ENCODE measurements at places on chromosomes 2 and 18.
A peak's percentile ranks its signal among the peaks of the same experiment; 100 is the strongest.

- DNase-seq: peak; percentile 61
These were observed 47.2 kb downstream of the VAPA start for GRCh38 chr18:9961041-9961440.

DNA sequence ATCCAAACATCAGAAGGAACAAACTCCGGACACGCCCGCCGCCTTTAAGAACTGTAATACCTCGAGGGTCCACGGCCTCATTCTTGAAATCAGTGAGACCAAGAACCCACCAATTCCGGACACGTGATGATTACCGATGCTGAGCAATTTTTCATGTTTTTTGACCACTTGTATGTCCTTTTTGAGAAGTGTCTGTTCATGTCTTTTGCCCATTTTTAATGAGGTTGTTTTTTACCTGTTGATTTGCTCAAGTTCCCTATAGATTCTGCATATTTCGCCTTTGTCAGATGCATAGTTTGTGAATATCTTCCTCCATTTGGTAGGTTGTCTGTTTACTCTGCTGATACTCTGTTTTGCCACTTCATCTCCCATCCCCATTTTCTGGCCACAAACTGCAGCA is 150.4 kb downstream of the IRS1 start:
- no peak for DNase-seq

GRCh38 chr2:216792222-216793021 is 67.4 kb downstream of the TNP1 start:
- DNase-seq: peak; percentile 12

DNA sequence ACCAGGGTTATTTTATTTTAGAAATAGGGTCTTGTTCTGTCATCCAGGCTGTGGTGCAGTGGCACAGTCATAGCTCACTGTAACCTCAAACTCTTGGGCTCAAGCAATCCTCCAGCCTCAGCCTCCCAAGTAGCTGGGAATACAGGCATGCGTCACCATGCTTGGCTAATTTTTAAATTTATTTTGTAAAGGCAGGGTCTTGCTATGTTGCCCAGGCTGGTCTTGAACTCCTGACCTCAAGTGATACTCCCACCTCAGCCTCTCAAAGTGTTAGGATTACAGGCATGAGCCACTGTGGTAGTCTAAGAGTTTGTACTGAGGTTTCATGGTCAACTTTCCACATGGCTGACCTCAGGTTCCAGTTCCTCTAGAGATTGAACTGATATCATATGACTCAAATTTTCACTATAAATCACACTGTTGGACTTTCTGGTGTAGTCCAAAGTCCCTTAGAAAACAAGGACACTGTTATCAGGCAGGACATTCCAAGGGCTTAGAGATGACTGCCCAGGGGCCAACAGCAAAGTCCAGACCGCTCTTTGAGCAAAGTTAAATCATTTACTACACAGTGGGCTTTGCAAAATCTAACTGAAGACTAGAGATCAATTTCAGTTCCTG is 82.0 kb upstream of the MEX3C start:
- DNase-seq: no peak

DNA sequence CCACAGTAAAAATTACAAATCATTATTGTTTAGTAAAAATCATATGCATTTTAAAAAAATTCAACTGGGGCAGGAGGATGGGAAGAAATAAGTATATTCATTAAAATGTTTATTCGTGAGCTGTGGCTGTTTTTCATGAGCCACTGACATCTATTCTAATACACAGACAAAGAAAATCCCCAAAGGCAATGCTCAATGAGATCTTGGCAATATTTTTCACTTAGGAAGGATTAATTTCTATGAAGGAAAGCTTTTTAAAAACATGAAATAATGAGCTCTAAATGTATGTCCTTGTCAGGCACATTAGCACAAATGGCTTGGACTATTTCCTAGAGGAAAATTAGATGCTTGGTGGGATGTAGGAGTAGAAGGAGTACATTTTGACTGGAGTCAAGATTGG is 262.0 kb upstream of the MMADHC start:
- no peak for DNase-seq

DNA sequence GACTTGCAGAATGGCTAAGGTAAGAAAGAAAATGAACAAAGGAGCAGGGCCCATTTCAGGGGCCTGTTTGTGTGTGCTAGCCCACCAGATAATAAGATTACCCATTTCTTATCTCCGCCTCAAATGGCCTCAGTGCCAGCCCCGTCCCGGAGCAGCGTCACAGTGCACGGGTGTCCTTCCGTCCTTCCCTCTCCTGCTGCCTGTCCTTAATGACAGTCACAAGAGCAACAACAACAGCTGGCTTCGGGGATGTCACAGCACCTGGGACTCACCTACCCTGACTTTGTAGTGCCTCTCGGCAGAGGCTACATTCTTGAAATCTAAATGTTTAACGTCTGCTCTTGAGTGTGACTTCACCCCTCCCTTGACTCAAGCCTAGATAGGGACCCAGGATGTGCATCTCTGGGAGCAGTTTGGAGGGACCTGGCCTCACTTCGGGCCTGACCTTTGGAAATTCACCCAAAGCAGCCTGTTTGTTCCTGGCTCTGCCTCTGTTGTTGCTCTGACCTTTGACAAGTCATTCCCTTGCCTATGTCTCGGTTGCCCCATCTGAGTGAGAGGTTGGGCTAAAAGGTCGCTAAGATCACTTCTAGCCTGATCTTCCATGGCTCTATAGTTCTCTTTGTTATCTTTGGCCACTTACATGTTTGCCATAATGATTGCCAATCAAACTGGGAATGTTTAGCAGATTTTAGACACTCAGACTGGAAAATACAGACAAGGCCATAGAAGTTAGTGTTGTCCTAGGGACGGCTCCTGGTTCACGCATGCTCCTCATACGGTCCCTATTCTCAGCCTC is 122.5 kb downstream of the KLHL29 start:
- DNase-seq: no peak

- no peak for DNase-seq
These were observed 27.4 kb downstream of the RAPGEF4 start for GRCh38 chr2:172763079-172763478.

DNA sequence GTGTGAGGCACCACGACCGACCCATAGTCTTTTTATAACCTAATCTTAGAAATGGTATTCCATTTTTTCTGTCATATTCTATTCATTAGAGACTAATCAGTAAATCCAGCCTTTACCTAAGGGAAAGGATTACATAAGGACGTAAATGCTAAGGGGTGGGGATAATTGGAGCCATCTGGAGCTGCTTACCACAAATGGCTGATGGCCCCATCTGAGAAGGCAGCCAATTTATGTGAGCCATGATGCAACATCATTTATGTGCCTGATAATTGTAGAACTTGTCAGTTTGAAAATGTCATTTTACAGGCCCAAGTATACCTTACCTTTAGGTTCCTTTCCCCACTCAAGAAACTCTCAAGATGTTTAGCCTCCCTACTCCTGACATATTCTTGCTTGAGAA is 44.0 kb downstream of the ARHGEF33 start:
- DNase-seq: no peak

GRCh38 chr2:159051133-159051532 is 82.7 kb downstream of the TANC1 start:
- DNase-seq: no peak

- DNase-seq: peak; percentile 82
These were observed 35.2 kb upstream of the STPG4 start for GRCh38 chr2:47190188-47190881.

GRCh38 chr18:26356045-26356785 is 130.0 kb downstream of the TAF4B start:
- DNase-seq: no peak

DNA sequence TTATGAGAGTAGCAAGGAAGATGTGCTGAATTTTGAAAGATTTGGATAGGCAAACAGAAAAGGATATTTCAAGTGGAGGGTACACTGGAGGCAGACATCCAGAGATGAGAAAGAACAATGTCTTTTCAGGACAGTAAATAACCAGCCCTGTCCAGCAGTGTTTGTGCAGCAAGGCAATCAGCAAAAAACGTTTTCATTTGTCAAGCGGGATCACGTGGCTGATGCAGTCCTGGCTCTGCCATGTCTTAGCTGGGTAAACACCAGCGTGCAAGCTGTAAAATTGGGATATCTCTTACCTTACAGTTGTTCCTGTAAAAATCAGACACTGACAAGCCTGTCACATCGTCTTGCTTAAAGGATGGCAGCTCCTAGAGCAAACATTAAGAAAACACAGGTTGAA is 67.8 kb downstream of the CWC22 start:
- DNase-seq: no peak

DNA sequence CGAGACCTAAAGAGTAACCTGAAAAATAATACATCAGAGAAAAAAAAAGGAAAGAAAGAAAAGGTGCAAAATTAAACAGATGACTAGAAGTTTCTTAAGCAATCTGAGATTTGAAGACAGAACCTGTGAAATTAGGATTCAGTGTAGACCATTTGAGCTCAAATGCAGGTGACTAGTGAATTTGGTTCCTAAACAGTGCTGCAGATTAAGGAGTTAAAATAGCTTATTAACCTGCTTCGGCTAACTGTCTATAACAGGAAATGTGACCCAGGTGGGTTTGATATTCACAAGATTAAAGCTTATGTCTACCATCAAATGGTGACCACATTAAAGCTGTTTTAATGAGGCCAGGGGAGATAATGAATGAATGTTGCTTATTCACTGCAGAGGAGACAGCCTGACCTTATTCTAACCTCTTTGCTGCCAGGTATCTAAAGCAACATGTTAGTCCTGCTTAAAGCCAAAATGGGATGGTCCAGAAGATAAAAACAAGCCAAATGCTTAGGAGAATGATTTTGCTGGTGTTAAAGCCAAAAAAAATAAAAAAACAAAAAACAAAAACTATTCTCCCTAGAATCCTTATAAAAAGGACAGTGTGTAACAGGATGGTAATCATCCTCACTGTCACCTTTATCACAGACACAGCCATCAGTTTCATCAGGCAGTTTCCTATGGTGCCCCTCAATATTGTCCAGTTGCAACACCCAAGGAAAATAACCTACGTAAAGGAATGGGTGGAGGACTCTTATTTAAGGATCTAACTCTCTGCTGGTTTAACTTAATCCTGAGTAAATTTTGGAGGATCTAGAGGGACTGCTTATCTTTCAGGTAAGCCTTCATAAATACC is 769.0 kb upstream of the ZEB2 start:
- no peak for DNase-seq

DNA sequence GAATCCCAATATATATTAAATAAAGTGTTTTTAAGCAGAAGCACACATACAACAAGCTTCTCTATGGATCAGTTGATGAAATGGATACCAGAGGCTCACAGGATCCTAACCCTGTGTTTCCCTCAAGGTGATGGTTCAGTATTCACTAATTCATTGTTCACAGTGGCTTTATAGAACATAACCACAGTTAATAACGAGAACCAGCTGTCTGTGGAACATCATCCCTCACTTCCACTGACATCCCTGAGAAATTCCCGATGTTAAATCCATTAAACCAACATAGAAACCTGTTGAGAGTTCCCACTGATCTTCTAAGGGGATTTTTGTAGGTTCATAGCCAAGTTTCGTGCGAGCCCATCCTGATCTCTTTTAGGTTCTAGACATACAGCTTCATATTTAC is 29.0 kb downstream of the CCDC195 start:
- no peak for DNase-seq

GRCh38 chr2:52897511-52898044 is 870.0 kb upstream of the CHAC2 start:
- no peak for DNase-seq

GRCh38 chr2:200689115-200689514 is 103.3 kb downstream of the AOX1 start:
- no peak for DNase-seq

- DNase-seq: no peak
These were observed 217.8 kb upstream of the ARL4C start for GRCh38 chr2:234714711-234715110.

DNA sequence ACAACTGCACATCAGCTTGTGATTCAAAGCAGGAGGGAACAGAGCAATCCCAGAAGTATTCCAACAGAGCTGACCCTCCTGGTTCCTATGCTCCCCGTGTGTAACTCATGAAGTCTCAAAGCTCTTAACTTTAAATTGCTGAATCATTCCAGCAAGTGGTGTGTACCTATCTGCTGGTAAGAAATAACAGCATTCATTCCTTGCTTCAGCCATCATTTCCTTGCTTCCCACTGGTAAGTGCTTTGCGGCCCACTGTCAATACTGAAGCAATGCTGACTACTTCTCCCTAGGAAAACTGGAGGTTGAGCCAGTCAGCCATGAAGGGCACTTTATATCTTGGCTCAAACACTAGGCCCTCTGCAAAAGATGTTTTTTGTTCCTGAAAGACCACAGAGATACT is 222.4 kb downstream of the EXOC6B start:
- DNase-seq: peak; percentile 50

GRCh38 chr18:65750389-65751154 is at the start of gene CDH7:
Gene CDH7 (plus strand): TSS chr18:65751012. CDS start chr18:65762843, 11,831 bp downstream.
- no peak for DNase-seq

- no peak for DNase-seq
These were observed 175.8 kb upstream of the NETO1 start for GRCh38 chr18:73043611-73044010.

DNA sequence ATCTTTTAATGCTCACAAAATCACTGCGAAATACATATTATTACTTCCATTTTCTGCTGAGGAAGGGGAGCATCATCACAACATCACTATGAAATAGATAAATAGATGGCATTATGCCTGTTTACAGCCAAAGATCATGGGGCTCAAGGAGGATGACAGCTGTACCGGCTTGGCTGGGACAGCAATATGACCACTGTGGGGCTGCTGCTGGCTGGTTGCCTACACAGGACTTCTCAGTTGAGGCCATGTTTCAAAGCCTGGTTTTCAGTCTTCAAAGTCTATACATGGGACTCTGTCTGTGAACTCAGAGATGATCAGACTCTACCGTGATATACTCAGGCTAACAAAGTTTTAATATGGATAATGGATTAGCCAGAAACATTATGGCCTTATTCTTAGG is 58.7 kb downstream of the SPATS2L start:
- no peak for DNase-seq

- no peak for DNase-seq
These were observed 202 bp downstream of the MCEE start for GRCh38 chr2:71129902-71130151.

GRCh38 chr2:53347269-53347668 is 420.3 kb upstream of the CHAC2 start:
- no peak for DNase-seq

- peak; percentile 88 for DNase-seq
These were observed 31.9 kb upstream of the CREG2 start for GRCh38 chr2:101419096-101419663.

Measured in choroid plexus epithelial cell (primary cell).